ENCODE measurements at places on chromosomes 7 and 10. TPM values are rescaled to one million over a fixed set of nuclear protein-coding genes. Genes with fewer than 3 reads are reported as not detected.

The RAB19 gene
- total RNA-seq = 9.5 TPM

The CTAGE8 gene
- total RNA-seq = 0.98 TPM

The PRF1 gene
- total RNA-seq = 78.3 TPM

The MMRN2 gene
- not detected for total RNA-seq

The ARL5B gene
- 14.1 TPM for total RNA-seq
